ENCODE measurements at places on chromosomes 6 and 20. TPM values are rescaled to one million over a fixed set of nuclear protein-coding genes. Genes with fewer than 3 reads are reported as not detected.

GRCh38 chr20:34549291-34549928 lies 9.1 kb upstream of the MAP1LC3A start:
- peak; percentile 23 for DNase-seq

Gene WFDC12
- not detected for total RNA-seq

- DNase-seq = no peak
These were observed 21.9 kb upstream of the CD2AP start for GRCh38 chr6:47455533-47456209.

- no peak for DNase-seq
These were observed 223.6 kb upstream of the PREP start for GRCh38 chr6:105626295-105627158.

Gene WFDC2
- not detected for total RNA-seq

DNA sequence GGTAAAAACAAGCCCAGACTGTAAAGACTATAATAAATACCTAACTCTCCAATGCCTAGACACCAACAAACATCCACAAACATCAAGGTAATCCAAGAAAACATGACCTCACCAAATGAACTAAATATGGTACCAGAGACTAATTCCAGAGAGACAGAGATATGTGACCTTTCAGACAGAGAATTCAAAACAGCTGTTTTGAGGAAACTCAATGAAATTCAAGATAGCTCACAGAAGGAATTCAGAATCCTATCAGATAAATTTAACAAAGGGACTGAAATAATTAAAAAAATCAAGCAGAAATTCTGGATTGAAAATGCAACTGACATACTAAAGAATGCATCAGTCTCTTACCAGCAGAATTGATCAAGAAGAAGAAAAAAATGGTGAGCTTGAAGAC lies 26.6 kb downstream of the NCOA6 start:
- no peak for DNase-seq

Gene TFEB
- total RNA-seq = 1.8 TPM

DNA sequence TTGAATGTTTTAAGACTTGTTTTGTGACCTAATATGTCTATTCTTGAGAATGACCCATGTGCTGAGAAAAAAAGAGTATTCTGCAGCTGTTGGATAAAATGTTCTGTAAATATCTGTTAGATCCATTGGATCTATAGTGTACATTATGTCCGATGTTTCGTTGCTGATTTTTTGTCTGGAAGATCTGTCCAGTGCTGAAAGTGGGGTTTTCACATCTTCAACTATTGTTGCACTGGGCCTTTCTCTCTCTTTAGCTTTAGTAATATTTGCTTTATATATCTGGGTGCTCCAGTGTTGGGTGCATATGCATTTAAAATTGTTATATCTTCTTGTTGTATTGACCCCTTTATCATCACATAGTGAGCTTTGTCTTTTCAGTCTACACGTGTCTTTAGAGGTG lies 5.7 kb upstream of the SIRPB2 start:
- DNase-seq = no peak
